ACHN (cell line): ENCODE measurements at places on chromosomes 2 and 18.

GRCh38 chr2:201049455-201049854 lies 22.0 kb downstream of the HYCC2 start:
- no peak for DNase-seq

DNA sequence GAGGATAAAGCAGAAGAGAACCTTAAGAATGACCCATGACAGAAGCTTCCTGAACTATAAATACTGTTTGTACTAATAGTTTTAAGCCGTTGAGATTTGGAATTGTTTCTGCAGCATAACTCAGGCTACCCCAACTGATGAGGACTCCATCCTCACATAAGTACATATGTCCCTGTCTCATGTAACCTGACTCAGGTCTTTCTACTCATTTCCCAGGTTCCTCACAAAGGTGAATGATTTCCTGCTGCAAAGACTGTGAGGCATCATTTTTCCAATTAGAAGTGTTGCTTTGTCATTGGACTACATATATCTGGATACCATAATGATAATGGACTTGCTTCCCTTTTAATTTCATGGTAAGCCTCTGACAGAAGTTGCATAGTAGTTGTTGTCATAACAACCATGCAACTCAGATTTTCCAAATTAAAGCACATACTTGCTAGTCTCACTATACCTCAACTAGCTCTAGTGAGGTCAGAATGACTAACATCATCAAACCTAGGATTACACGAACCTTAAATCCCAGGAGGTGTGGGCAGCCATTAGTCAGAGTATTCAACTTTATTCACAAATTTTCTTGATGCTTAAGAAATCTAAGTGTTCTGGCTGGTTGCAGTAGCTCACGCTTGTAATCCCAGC lies 38.0 kb upstream of the NEDD4L start:
- no peak for DNase-seq

DNA sequence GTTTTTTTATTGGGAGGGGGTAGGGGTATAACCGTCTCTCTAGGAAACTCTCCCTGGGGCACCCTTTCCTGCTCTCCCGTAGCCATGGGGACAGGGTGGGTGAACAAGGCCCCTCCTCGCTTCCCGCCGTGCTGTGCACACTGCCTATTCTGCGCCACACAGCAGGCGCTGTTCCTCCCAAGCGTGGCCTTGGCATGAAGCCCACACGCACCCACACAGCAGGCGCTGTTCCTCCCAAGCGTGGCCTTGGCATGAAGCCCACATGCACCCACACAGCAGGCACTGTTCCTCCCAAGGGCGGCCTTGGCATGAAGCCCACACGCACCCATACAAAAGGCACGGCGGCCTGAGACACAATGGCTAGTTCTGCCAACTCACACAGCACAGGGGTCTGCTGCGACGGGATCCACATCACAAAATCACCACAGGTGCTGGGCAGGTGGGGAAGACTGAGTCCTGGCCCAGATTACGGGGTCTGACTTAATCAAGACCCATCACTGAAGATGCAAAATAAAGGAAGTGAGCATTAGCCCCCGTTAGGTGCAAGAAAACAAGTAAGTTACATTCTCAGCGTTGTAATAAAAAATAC lies 46.6 kb upstream of the TPO start:
- no peak for DNase-seq

- no peak for DNase-seq
These were observed 7.9 kb upstream of the CETN1 start for GRCh38 chr18:572091-572830.

DNA sequence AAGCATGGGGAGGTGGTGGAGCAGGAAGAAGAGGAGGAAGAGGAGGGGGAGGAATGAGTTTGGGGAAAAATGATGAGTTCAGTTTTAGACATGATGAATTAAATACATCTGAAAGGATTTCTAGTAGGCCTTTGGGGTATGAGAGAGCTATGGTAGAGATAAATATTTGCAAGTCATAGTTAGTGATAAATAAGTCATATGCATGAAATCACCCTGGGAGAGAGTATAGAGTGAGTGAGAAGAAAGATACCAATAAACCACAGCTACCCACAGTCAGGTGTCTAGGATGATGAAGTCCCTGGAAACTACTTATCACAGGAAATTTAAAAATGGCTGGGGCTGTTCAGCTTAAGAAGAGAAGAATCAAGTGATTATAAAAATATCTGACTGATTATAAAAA lies 240.5 kb downstream of the RDH14 start:
- DNase-seq, result no peak

DNA sequence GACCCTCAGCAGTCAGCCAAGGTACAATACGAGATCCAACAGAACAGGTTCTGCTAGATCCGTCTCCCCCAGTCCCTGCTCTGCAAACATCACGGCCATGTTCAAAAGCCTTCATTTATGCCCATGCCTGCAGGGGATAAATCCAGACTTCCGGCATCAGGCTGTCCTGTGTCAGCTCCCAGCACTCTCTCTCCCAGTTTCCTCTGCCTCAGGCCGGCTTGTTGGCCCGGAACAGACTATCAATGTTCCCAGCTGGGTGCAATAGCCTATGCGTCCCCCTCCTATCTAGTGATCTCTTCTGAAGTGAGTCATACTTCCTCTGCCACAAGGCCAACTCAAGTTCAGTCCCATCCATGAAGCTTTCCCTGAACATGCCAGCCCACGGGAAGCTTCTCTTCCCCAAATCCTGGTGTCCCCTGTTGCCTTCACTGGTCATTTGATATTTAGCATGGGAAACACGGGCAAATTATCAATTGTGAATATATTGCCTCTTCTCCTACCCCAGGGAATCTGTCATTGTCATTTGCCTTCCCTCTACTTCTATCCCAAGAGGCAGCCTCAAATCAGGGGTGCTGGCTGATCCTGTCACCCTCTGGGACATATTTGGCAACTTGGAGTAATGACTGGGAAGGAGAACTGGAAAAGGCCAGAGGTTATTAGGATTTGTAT lies 51.1 kb downstream of the CAPN13 start:
- DNase-seq, result no peak

DNA sequence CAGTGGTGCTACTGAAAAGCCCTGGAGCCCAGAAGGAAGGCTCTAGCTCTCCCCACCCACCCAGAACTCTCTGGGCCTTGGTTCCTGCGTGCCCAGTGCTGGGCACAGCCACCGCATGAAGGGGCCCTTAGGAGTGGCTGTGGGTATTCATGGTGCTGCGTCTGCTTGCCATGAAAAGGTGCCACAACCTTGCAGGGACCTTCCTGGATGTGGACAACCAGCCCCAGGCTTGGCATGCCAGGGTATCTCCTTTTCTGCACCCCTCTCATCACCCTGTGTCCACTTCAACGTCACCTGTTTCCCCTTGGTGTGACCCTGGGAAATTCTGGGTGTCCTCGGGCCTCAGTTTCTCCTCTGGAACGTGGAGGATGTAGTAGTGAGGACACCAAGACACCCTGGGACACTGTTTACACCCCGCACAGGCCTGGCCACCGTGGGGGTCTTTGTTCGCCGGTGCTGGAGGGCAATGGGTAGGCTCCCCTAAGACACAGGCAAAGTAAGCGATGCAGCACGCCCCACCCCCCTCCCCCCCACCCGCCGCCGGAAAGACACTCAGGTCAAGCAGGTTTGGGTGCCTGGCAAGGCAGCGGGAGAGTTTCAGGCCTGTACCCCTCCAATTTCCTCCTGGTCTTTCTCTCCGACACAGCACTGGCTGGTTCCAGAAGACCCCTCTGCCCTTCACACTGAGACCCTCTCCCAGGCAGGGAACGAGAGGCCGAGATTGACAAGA lies 34.8 kb upstream of the TAF1B start:
- no peak for DNase-seq

DNA sequence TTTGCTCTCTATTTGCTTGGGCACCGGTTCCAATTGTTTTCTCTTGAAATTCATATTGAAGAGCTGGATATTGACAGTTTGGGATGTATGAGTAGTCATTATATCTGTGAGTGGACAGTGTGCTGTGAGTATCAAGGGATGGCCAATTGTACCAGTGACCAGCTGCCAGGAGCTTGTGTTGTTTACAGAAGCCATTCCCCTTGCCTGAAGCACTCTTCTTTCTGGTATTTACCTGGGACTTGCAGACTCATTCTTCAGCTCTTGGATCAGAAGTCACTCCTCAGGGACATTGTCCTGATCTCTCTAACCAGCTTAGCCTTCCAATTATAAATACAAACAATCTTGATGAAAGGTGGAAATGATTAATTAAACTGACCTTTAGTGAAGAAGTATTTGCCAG lies 438.3 kb upstream of the LRATD1 start:
- DNase-seq, result no peak

DNA sequence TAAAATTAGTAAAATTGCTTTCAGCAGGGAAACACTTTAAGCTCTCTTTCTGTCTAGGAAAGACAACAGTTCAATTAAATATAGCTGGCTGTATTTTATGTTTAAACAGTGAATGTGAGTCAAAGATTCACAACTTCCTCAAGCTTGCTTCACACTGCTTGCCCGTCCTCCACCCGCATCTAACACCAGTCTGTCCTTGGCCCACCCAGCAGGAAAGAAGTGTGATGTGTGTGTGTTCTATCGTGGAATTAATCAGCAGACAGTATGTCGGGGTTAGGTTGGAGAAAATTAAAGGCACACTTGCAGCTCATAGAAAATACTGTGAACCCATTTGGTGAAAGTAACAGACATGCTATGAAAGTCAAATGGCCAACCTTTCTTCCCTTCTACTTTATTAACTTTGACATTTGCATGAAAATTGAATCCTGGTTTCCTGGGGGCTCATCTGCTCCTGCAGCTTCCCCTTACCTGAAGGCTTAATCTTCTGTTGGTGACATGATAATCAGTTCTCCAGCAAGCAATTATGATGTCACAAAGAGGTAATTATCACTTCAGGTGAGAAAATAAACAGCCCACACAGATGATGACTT lies 182.0 kb downstream of the UXS1 start:
- no peak for DNase-seq

DNA sequence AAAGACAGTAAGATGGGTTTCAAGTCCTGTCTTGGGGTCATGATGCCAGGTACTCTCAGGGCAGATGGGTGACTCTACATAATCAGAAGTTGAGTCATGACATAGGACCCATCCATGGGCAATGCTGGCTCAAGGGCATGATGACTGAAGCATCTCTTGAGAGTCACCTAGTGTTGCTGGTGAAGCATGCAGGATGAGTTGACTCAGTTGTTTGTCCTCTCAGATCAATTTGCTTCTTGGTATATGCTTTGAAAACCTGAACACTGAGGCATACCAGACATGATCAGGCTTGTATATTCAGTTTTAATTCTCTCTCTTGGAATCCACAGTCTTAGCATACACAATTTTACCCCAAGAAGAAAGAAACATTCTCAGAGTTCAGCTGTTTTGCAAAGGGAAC lies 658.9 kb upstream of the NXPH2 start:
- no peak for DNase-seq

DNA sequence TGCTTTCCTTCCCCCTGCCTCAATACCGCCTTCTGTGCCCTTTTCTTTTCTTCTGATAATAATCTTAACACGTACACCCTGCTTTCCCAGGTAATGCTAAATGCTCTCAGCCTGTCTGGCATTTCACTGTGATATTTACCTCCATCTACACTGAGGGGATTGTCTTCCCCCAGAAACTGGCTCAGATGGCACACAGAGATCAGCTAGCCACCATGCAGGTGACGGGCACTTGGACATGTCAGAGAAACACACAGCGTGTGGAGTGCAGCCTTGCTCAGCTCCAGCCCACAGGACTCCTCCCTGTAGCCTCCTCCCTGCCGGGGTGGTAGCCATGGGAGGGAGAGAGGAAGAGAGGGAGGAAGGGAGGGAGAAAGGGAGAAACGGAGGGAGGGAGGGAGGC lies 131.2 kb downstream of the EIPR1 start:
- DNase-seq, result no peak

DNA sequence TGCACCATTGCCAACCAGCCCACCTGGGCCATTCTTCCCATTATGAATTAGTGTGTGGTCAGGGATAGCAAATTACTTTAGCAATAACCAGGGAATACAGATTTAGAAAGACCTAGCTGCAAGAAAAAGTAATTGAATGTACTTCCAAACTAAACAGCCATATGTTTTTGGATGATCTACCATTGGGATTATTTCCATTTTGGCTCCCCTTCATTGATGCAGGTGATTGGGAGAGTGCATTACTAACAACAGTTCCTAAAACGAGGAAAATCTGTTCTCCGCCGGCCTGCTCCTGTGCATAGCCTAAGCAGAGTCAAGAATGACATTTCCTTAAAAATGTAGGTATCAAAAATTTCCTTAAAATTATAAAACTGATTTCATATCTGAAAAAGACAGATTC lies 58.5 kb downstream of the MAIP1 start:
- no peak for DNase-seq

GRCh38 chr2:23432531-23432930 lies 47.6 kb downstream of the KLHL29 start:
- no peak for DNase-seq
